Kidney (tissue), 22 donors: ENCODE measurements at places on chromosomes 3 and 15. TPM values are rescaled to one million over a fixed set of nuclear protein-coding genes. Genes with fewer than 3 reads are reported as not detected.

- no peak for DNase-seq
Measured at GRCh38 chr15:63362885-63363284, 18.8 kb downstream of the CA12 start.

- no peak for DNase-seq
Measured at GRCh38 chr3:12439161-12439940, 44.9 kb upstream of the TSEN2 start.

DNA sequence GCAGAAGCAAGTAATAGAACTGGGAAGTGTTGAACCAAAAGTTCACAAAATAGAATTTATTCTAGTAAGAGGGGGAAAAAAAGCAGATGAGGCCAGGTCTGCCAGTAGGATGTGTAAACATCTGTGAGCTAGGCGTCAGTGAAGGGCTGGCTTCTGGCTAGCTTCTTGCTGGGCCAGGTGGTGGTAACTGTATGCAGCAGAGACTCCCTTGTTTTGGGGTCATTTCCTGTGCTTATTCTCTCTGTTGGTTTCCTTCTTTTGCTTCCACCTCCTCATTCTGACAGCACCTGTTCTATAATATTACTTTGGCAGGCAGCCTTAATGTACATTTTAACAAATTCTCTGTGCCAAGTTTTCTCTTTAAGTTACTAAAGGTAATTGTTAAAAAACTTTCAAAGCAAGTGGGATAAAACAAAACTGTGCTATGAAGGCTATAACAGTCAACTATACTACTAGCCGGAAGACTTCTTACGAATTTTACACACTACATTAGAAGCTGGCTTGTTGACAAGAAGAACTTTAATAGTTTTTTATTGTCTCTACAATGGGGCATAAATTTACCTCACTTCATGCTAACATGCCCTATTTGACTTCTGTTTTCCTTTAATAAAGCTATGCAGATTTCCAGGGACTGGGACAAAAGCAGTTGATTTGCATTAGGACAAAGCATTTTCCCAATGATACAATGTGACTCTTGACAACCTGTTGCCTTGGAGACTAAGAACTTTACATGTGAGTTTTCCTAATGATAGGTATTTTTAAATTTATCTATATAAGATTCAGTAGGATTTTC is 318.8 kb upstream of the NAALADL2 start:
- no peak for DNase-seq

DNA sequence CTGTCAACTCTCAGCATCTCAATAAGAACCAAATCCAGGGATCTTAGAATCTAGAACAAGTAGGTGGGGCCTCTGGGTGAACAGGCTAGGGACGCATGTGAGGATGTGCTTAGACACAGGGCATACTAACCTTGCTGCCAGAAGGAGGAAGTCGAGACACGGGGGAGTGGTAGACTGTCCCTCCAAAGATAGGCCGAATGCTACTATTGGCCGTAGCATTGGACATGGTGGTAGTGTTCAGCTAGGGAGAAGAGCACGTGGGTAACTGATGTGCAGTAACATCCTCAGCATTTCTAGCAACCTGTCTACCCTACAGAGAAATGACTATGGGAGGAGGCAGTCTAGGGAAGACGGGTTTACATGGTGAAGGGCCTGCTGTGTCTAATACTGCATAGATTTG is 15.6 kb downstream of the RCCD1 start:
- no peak for DNase-seq

- no peak for DNase-seq
Measured at GRCh38 chr15:31245756-31246155, 80.9 kb upstream of the KLF13 start.

DNA sequence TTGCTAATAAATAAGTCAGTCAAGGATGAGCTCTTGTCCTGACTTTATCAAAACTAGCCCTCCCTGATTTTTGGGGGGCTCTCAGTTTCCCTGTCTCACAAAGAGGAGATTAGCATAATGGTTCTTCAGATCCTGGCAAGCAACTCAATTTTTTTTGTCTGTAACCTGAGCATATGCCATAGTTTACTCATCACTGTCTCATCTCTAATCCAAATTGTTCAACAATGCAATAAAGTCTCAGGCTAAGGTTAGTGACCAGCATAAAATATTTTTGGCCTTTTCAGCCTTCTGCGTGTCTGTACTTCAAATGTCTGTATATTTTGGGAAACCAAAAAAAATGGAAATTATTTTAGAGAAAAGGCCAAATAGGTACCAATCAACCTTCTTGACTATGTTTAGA is 465.6 kb upstream of the TPRG1 start:
- DNase-seq: no peak

DNA sequence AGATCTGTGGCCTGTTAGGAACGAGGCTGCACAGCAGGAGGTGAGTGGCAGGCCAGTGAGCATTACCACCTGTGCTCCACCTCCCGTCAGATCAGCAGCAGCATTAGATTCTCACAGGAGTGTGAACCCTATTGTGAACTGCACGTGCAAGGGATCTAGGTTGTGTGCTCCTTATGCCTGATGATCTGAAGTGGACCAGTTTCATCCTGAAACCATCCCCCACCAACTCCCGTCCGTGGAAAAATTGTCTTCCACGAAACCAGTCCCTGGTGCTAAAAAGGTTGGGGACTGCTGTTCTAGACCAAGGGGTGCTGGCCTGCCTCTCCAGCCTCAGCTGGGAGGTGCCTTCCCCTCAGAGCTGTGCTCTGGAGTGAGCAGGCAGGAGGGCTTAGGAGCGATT is 61.4 kb downstream of the RPLP1 start:
- no peak for DNase-seq

DNA sequence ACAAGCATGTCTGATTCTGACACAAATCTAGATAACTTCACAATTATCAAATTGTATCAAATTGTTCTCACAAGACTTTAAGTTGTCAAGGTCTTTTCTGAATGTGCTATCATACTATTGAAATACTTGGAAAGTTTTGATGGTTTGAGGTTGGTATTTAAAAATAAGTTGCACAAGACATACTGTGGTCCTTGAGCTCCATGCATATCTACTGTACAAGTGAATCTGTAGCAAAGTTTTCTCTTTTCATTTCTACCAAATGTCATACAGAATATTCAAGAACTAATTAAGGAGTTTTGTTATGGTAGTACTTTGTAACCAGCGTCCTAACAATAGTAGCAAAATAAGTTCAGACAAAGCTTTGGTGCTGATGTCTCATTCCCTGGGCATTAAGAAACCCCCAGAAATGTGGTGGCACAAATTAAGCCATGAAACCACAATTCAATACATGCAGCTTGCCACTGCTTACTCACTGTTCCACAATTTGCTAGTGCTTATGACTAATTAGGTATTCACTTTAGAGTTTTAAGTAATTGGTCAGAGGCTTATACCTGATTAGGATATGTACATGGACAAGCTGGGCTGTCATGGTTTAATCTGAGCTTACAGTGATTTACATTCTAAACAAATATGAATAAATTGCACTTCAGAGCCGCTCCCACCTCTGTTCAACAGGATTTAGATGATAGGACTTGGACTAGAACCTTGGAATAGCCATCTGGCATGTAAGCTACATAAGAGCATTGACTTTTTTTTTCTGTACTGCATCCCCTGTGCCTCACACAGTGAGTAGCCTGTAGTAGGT is 8.8 kb downstream of the TBC1D23 start:
- no peak for DNase-seq

GRCh38 chr3:35505181-35505580 is 134.1 kb upstream of the ARPP21 start:
- DNase-seq: peak; percentile 92

DNA sequence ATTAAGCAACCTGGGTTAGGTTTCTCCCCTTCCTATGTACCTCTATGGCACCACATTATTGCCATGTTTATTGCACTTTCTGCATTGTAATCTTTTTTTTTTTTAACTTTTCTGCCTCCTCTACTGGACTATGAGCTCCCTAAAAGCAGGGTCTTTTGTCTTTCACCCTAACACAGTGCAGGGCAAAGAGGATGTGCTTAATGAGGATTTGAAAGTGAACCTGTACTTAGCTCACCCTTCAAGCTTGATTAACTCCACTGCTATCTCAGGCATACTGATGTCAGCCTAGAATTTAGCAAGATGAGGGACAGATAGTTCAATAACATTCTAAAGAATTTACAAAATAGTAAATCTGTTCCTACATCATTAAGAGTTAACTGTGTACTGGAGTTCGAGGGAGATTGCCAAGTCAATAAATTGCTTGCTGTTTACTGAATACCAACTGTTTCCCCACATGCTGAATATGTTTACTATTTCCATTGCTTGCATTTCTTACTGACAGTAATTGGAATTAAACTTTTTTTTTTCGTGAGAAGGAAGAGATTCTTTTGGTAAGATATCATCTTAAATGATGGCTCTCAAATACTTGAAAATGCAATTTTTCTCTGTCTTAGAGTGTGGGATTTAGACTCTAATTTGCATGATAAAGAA is 15.7 kb upstream of the PPARG start:
- DNase-seq: no peak

Gene CCR8
- 0.19 TPM for total RNA-seq
